ENCODE measurements at places on chromosomes 7 and 10. TPM values are rescaled to one million over a fixed set of nuclear protein-coding genes. Genes with fewer than 3 reads are reported as not detected.

DNA sequence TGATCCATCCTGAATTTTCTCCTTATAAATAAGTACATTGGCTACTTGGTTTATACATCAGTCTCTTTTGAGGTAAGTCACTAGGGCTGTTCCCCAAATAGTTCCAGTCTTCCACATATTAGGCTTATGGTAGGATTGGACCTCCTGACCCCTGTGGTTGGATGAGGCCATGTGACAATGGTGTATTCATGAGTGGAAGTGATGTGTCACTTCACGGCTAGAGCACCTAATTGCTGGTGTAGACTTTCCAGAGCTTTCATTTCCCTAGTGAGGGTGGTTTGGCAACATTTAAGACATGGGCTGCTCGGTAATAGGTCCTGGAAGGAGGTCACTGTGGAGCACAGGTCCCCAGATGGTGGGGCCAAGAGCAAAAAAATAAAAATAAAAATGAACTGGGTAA lies 141.2 kb upstream of the ABCB5 start:
- no peak for DNase-seq

The FRAT1 gene
- total RNA-seq: 10.0 TPM

DNA sequence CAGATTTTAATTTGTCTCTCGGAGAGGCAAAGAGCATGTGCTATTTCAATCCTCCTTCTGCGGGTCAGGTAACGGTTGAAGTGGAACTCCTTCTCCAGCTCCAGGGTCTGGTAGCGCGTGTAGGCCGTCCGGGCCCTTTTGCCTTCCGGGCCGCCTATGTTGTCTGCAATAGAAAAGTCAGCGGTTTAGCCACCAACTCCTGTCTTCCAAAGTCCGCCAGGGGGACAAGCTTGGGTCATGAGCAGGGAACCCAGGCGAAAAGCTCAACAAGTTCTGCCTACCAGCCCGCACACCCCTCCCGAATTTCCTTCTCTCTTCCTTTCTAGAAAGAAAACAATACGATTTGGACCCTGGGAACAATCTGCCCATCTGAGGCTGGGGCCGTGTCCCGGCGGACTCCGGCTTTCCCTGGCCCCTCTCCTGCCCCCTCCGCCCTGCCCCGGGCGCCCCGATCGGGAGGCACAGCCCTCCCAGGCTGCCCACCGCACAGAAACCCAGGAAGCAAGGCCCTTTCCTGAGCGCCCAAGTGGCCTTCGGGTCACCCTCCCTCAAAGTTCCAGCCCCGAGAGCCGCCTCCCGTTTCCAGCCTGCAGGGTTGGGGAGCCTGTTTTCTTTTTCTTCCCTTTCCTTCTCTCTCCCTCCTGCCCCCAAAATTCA lies 1.4 kb downstream of the HOXA5 start:
- peak; percentile 39 for DNase-seq

The DLG5 gene
- 9.3 TPM for total RNA-seq

The NUTM2E gene
- total RNA-seq: 0.08 TPM

- peak; percentile 95 for DNase-seq
These were observed at the start of gene OSBPL3 for GRCh38 chr7:24979863-24980533. Gene OSBPL3, minus strand, starts transcription at chr7:24980178. Its CDS starts 87,706 bp downstream, at chr7:24892472.

The PKD2L1 gene
- total RNA-seq: 0.20 TPM

The GGCT gene
- total RNA-seq: 15.5 TPM

GRCh38 chr10:78405231-78405630 lies 371.6 kb downstream of the RPS24 start:
- no peak for DNase-seq

- DNase-seq: no peak
These were observed 321.2 kb downstream of the CXCL12 start for GRCh38 chr10:44063686-44064085.

The TWNK gene
- 3.2 TPM for total RNA-seq

Measured in left lobe of liver (tissue), 2 donors.